Mesothelial cell of epicardium (in vitro differentiated cells): ENCODE measurements at places on chromosomes 5 and 9.

DNA sequence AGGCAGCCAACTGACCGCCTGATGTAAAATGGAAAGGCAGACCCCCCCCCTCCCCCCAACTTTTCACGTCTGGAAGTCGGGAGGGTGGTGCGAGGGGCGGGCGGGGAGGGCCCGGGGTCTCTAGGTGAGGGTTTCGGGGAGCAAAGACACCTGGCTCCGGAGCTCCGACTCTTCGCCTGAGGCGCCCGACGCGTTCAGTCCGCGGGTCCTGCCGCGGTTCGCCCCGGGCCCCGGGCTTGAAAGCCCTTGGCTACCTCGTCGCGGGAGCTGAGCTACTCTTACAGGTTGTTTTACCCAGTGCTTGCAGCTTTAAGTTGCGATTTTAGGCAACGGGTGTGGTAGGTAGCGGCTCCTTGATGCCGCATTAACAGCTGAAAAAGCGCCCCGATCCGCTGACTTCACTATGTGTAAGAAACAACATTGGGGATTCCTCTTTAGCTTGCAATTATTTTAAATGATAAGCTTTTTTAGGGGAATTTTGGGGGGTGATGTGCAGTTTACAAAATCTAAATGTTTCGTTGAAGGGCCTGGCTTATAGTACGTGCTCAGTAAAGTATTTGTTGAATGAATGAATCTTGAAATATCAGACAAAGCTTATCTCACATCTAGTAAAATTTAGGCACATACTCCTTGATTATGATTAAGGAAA, 722 bp downstream of the CDC42SE2 start:
- peak overlapping the region; percentile 95 for H3K27ac ChIP-seq
- H3K36me3 ChIP-seq, result no peaks in the 10 kb centered on the region
- no peaks in the 10 kb centered on the region for H3K27me3 ChIP-seq
- peak overlapping the region; percentile 92 for H3K4me3 ChIP-seq

GRCh38 chr5:157269165-157269671, 3.3 kb downstream of the CYFIP2 start:
- peaks cover 3% of the 10 kb centered on the region for H3K27me3 ChIP-seq
- no peak for DNase-seq
- no peaks in the 10 kb centered on the region for H3K36me3 ChIP-seq
- peaks cover 45% of the 10 kb centered on the region for H3K4me1 ChIP-seq

GRCh38 chr5:129930221-129930620, 26.0 kb downstream of the CHSY3 start:
- H3K27ac ChIP-seq, result no peak overlapping the region
- no peaks in the 10 kb centered on the region for H3K27me3 ChIP-seq
- no peak overlapping the region for H3K4me3 ChIP-seq
- H3K4me1 ChIP-seq, result no peaks in the 10 kb centered on the region
- no peaks in the 10 kb centered on the region for H3K36me3 ChIP-seq
- DNase-seq, result no peak

GRCh38 chr5:119810217-119810616, 180.9 kb downstream of the FAM170A start:
- no peak overlapping the region for H3K4me3 ChIP-seq
- no peak for DNase-seq
- H3K36me3 ChIP-seq, result no peaks in the 10 kb centered on the region
- no peaks in the 10 kb centered on the region for H3K27me3 ChIP-seq
- H3K4me1 ChIP-seq, result no peaks in the 10 kb centered on the region

- no peak overlapping the region for H3K27ac ChIP-seq
- no peak for DNase-seq
Measured at GRCh38 chr9:106146066-106146840, 451.9 kb downstream of the TMEM38B start.

- H3K4me3 ChIP-seq, result no peak overlapping the region
- H3K36me3 ChIP-seq, result peaks cover 43% of the 10 kb centered on the region
- H3K27ac ChIP-seq, result peak overlapping the region; percentile 22
- peaks cover 11% of the 10 kb centered on the region for H3K4me1 ChIP-seq
- DNase-seq, result no peak
Measured at GRCh38 chr9:99955606-99956005, 49.2 kb downstream of the STX17 start.

GRCh38 chr5:93304456-93305250, 276.4 kb downstream of the NR2F1-AS1 start:
- H3K36me3 ChIP-seq, result no peaks in the 10 kb centered on the region
- no peak overlapping the region for H3K4me3 ChIP-seq
- H3K27ac ChIP-seq, result peak overlapping the region; percentile 33
- no peaks in the 10 kb centered on the region for H3K27me3 ChIP-seq
- no peak for DNase-seq
- H3K4me1 ChIP-seq, result peaks cover 71% of the 10 kb centered on the region

DNA sequence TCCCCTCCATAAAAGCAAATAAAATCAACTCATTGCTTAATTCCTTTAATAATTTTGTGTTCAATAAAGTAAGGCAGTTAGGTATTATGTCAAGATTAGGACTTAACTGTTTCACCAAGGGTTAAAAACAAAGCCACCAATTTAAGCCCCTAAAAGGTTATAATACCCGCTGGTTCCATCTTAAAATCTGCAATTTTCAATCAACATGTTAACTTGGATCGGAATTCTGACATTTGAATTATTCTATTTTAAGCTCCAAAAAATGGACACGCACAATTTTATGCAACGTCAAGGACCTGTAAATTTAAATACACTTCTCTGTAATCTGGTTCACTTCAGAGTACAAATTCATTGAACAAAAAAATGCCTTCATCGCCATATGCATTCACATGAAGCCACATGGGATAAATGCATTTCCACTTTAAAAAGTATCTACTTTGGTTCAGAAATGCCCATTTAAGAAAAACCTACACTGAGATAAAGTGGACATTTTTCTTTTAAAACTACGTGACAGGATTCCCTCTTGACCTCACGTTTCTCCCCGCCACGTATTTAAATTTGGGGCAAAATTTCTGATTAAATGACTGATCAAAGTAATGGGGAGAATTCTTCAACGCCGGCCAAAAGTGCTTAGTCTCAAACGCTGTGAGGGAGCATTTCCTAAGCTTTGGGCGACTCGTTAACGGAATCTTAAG, 721 bp downstream of the GIN1 start:
- peaks cover 3% of the 10 kb centered on the region for H3K36me3 ChIP-seq
- peaks cover 33% of the 10 kb centered on the region for H3K4me1 ChIP-seq
- DNase-seq, result no peak
- no peaks in the 10 kb centered on the region for H3K27me3 ChIP-seq
- peak overlapping the region; percentile 97 for H3K4me3 ChIP-seq
- peak overlapping the region; percentile 100 for H3K27ac ChIP-seq

DNA sequence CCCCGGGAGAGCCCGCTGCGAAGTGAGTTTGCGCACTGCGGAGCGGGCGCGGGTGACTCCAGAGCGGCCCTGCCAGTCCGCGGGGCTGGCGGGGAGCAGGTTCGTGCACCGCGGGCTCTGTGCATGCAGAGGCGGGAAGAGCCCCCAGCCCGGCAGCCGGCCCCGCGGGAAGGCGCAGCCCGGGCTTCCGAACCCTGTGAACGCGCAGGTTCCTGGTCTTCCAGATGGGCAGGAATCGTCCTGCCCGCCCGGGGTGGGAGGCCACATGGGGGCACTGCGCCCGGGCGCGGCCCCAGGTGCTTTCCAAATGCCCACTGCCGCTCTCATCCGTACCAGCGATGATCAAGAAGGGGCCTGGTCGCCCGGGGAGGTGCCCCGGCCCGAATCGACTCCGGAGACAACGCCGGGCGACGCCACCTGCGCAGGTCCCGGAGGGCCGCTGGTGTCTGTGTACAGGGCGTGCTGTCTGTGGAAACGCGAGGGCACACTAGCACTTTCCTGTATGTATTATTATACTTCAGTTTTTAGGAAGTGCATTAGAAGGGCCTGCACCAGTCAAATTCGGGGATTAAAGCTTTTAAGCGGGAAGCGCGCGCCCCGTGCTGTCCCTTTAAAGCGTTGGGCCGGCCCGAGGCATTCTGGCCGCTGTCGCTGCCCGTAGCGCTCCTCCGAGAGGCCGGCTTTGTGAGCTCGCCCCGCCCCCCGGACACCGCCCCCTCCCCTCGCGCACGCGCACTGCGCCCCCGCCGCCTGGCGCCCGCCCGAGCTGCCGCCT, at the start of gene WDR5:
Gene WDR5, plus strand, starts transcription at position 740 of the 775 bp plus-strand sequence. CDS start 3,796 bp downstream, outside the sequence.
- peak; percentile 95 for DNase-seq
- H3K27ac ChIP-seq, result peak within 1 kb of the TSS; percentile 91
- H3K27me3 ChIP-seq, result no peaks in the 10 kb centered on the region
- peak within 1 kb of the TSS; percentile 91 for H3K4me3 ChIP-seq

DNA sequence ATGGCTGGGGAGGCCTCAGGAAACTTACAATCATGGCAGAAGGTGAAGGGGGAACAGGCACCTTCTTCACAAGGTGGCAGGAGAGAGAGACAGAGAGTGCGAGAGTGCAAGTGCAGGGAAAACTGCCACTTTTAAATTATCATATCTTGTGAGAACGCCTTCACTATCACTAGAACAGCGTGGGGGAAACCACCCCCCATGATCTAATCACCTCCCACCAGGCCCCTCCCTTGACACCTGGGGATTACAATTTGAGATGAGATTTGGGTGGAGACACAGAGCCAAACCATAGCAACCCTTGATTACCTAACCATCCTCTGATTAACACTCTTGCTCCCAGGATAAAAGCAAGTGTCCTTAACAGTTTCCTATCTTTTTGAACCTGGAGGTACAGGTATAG, 21.1 kb downstream of the ADAMTS19 start:
- no peaks in the 10 kb centered on the region for H3K27me3 ChIP-seq
- no peaks in the 10 kb centered on the region for H3K36me3 ChIP-seq
- no peak overlapping the region for H3K27ac ChIP-seq

- H3K4me1 ChIP-seq, result no peaks in the 10 kb centered on the region
- H3K4me3 ChIP-seq, result no peak overlapping the region
- no peaks in the 10 kb centered on the region for H3K27me3 ChIP-seq
- H3K36me3 ChIP-seq, result peaks cover 1% of the 10 kb centered on the region
- H3K27ac ChIP-seq, result no peak overlapping the region
Measured at GRCh38 chr9:9078301-9078700, 1278.7 kb upstream of the DMAC1 start.

DNA sequence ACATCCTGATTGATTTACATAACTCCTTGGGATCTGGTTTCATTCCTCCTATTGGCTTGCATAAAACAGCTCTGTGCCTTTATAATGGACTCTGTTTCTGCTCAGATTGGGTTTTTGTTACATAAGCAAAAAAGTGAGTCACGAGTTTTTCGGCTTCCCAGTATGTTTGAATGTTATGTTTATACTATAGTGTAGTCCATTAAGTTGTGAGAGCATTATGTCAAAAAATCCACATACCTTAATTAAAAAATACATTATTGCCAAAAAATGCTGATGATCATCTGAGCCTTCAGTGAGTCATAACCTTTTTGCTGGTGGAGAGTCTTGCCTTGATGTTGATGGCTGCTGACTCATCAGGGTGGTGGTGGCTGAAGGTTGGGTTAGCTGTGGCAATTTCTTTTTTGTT, 144.6 kb downstream of the CCDC171 start:
- H3K4me1 ChIP-seq, result no peaks in the 10 kb centered on the region
- no peak for DNase-seq
- H3K27ac ChIP-seq, result no peak overlapping the region
- no peak overlapping the region for H3K4me3 ChIP-seq
- peaks cover 25% of the 10 kb centered on the region for H3K36me3 ChIP-seq

- DNase-seq, result no peak
- no peaks in the 10 kb centered on the region for H3K27me3 ChIP-seq
- H3K27ac ChIP-seq, result no peak overlapping the region
- no peak overlapping the region for H3K4me3 ChIP-seq
- H3K36me3 ChIP-seq, result no peaks in the 10 kb centered on the region
- peaks cover 13% of the 10 kb centered on the region for H3K4me1 ChIP-seq
Measured at GRCh38 chr5:39638813-39639212, 214.0 kb upstream of the DAB2 start.

GRCh38 chr5:79976759-79977515, 14.1 kb downstream of the MTX3 start:
- no peak overlapping the region for H3K4me3 ChIP-seq
- H3K27me3 ChIP-seq, result no peaks in the 10 kb centered on the region
- no peak overlapping the region for H3K27ac ChIP-seq
- H3K4me1 ChIP-seq, result no peaks in the 10 kb centered on the region
- DNase-seq, result no peak

GRCh38 chr5:29238115-29238514, 1955.4 kb upstream of the CDH6 start:
- H3K27me3 ChIP-seq, result no peaks in the 10 kb centered on the region
- peaks cover 2% of the 10 kb centered on the region for H3K4me1 ChIP-seq
- DNase-seq, result no peak
- H3K36me3 ChIP-seq, result no peaks in the 10 kb centered on the region

DNA sequence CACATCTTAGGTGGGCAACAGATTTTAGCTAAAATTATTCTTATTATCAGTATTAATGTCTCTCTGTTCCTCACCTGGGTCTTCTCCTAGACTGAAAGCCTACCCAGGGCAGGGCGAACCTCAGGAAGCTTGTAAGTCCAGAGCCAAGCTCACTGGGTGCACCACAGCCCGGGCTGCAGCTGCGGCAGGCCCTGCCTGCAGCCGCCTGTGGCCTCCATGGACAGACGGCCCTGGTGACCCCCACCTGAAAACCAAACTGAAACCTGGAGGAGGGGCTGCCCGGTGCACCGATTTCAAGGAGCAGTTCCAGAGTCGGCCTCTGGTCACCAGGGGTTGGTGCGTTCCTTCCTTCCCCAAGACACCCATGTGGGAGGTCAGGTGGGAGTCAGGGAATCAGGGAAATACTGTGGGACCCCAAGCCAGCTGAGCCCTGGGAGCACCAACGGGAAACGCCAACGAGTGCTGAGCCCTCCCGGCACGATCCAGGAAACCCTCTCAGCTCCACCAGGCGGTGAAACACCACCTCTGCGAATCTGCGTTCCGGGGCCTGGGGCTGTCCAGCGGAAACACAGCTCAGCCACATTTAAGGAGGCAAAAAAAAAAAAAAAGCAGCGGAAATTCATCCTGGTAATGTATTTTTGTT, 68.6 kb upstream of the PPP1R26 start:
- no peak for DNase-seq
- no peak overlapping the region for H3K4me3 ChIP-seq
- H3K36me3 ChIP-seq, result no peaks in the 10 kb centered on the region
- H3K27ac ChIP-seq, result no peak overlapping the region

GRCh38 chr9:134774410-134774809, 106.2 kb upstream of the FCN2 start:
- H3K27ac ChIP-seq, result no peak overlapping the region
- no peaks in the 10 kb centered on the region for H3K27me3 ChIP-seq
- H3K4me1 ChIP-seq, result peaks cover 18% of the 10 kb centered on the region
- DNase-seq, result no peak
- H3K4me3 ChIP-seq, result no peak overlapping the region
- peaks cover 13% of the 10 kb centered on the region for H3K36me3 ChIP-seq

- no peak overlapping the region for H3K4me3 ChIP-seq
- H3K27ac ChIP-seq, result no peak overlapping the region
- H3K27me3 ChIP-seq, result no peaks in the 10 kb centered on the region
- DNase-seq, result no peak
- no peaks in the 10 kb centered on the region for H3K4me1 ChIP-seq
- no peaks in the 10 kb centered on the region for H3K36me3 ChIP-seq
Measured at GRCh38 chr5:57082441-57083067, 91.3 kb upstream of the GPBP1 start.
